Activated naive CD8-positive, alpha-beta T cell treated with anti-CD3 and anti-CD28 coated beads, Interleukin-2, amount 50 U/mL, for 24 hours (primary cell): ENCODE measurements at places on chromosomes 5 and 9.

DNA sequence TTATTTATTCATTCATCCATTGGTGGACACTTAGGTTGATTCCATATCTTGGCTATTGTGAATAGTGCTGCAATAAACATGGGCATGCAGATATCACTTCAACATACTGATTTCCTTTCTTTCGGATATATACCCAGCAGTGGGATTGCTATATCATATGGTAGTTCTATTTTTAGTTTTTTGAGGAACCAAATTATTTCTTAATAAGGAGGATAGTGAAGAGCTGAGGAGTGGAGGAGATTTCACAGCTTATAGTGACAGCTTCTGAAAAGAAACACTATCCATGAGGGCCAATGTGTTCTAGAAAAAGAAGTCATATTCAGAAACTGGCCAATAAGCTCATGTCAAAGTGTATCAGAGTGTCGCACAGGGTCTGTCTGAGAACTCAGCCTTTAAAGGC is 183.3 kb downstream of the SEC61B start:
- no peak for DNase-seq

GRCh38 chr5:168851902-168852321 is 272.7 kb upstream of the PANK3 start:
- DNase-seq, result no peak

DNA sequence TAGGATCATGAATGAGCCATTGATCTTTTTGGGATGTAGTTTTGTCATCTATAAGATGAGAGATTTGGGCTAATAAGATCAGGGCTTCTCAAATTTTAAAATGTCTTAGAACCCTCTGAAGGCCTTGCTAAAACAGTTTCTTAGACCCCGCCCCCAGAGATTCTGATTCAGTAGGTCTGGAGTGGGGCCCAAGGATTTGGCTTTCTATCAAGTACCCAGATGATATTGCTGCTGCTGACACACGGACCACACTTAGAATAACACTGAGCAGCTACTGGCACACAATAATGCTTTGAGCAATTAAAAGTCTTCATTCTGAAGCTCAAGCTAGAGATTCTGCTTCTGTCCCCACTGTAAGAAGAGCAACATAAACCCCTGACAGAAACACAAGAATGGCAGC is 216.7 kb downstream of the SMARCA2 start:
- no peak for DNase-seq

- no peak for DNase-seq
Observed at GRCh38 chr9:114317665-114318357, 5.1 kb upstream of the ORM1 start.

- DNase-seq, result no peak
Observed at GRCh38 chr9:92480986-92481633, 1.2 kb downstream of the ASPN start.

- no peak for DNase-seq
Observed at GRCh38 chr5:150614661-150615060, 25.8 kb upstream of the SYNPO start.

GRCh38 chr5:119356612-119357188 is 881 bp downstream of the TNFAIP8 start:
- no peak for DNase-seq

DNA sequence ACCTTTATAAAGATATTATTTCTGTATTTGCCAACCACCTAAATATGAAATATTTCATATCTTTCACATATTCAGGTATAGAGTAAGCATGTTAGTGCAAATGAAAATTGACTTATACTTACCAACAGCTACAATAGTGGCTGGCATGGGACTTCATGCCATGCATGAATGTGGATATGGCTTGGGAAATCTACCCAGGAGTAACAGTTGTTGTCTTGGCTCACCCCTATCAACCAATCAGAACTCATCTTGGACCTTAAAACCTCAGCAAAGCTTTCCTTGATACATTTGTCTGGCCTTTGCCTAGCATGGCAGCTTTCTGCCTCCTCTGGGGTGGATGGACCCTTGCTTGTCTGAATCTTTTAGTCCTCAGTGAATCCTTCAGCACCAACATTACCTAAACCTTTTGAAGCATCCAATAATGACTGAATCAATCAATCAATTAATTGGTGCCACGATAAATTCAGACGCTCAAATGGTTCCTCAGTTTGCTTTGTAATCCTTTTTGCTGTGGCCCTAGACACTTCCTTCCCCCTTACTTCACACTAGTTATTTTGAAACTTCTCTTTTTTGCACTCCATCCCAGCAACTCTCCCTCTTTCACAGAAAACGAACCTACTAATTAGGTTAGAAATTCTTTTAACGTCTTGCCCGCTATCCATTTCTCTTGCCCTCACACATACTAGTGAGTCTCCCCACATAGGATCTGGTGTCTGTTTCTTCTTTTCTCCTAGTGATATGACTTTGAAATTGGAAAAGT is 132.3 kb upstream of the ZNF608 start:
- no peak for DNase-seq

- DNase-seq, result no peak
Observed at GRCh38 chr9:38062498-38063362, 6.3 kb downstream of the SHB start.

GRCh38 chr5:151128817-151129216 is 28.8 kb downstream of the ANXA6 start:
- no peak for DNase-seq

DNA sequence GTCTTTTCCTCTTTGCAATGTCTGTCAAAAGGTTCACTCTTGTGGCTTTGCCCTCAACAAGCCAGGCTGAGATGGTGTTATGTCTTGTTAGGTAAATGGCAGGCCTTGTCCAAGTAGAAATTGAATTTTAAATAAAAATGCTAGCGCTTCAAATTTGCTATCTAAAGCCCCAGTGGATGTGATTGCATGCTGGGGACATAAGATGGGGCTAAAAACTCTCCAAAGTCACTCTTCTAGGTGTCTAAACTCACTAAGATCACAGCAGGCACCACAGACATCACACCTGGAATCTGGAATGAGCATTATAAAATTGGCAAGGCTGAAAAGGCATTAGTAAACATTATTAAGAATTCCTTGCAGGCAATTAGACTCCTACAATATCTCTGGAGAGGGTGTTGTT is 262.7 kb upstream of the CLINT1 start:
- DNase-seq, result no peak

- no peak for DNase-seq
Observed at GRCh38 chr5:176436656-176437055, 11.5 kb upstream of the FAF2 start.

- DNase-seq, result no peak
Observed at GRCh38 chr9:85942913-85943709, 2.2 kb downstream of the NAA35 start.

- no peak for DNase-seq
Observed at GRCh38 chr5:79837761-79838551, 148.3 kb downstream of the CMYA5 start.

- DNase-seq, result no peak
Observed at GRCh38 chr5:67619235-67619634, 422.6 kb upstream of the CD180 start.

DNA sequence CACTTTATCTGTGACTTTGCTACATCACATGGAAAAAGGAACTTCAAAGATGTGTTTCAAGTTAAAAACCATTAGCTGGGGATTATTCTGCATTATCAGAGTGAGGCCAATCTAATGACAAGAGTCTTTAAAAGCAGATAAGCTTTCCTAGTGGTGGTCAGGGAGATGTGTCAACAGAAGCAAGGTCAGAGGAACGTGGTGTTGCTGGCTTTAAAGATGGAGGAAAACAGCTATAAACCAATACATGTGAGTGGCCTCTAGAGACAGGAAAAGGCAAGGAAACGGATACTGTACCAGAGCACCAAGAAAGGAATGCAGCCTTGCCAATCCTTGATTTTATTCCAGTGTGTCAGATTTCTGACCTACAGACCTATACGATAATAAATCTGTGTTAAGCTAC is 204.2 kb downstream of the TAF11L14 start:
- DNase-seq, result no peak

GRCh38 chr5:106303911-106304310 is 1366.8 kb downstream of the EFNA5 start:
- no peak for DNase-seq

- DNase-seq, result no peak
Observed at GRCh38 chr5:149675610-149676201, 54.4 kb upstream of the PPARGC1B start.

- peak; percentile 25 for DNase-seq
Observed at GRCh38 chr9:90815183-90815943, 13.7 kb downstream of the SYK start.

DNA sequence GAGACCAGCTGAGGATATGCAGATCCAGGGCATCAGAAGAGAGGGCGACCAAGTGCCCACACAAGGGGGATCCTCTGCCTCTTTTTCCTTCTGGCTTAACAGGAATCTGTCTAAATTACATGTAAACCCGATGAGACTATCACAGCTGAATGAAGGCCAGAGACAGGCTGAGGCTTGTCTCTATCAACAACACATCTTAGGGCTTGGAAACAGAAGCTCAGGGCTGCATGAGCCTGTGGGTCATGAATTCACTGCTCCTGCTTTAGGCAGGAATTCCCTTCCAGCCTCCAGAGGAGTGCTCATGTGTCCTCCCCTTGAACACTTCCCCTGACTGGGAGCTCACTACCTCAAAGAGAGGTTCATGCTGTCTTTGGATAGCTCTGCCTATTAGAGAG is 106.1 kb upstream of the PHYKPL start:
- no peak for DNase-seq

- no peak for DNase-seq
Observed at GRCh38 chr5:94540856-94541494, 77.4 kb downstream of the KIAA0825 start.

- no peak for DNase-seq
Observed at GRCh38 chr5:116650544-116650943, 75.9 kb upstream of the SEMA6A start.

DNA sequence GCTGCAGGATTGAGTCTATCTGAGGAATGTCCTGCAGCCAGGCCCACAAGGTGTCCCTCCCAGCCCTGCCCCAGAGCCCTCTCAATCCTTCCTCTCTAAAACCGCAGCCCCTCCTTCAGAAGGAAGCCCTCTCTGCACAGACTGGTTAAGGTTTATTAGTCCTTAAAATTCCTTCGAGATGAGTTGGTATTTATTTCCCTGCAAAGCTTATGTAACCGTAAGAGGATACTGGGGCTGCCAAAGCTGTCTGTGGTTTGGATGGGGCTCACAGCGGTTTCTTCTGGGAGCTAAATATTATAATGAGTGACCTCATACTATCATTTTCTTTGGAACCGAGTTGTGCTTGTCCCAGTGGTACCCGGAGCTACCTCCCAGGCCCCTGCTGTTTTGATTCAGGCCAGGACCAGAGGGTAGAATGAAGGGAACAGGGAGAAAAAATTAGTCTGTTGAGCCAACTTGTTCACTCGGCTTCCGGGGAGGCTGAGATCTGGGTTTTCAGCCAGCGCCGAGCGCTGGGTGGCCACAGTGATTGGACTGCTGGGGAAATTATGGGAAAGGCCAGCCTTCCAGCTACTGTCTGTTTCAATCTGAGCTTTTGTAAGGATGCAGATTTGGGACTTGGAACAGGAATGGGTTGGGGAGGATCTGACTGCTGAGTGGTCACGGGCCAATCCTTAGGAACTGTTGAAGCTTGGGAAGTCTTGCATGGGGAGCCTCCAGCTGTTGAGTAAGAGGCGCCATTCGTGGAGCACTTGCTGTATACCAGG is 107.5 kb downstream of the NDFIP1 start:
- no peak for DNase-seq

DNA sequence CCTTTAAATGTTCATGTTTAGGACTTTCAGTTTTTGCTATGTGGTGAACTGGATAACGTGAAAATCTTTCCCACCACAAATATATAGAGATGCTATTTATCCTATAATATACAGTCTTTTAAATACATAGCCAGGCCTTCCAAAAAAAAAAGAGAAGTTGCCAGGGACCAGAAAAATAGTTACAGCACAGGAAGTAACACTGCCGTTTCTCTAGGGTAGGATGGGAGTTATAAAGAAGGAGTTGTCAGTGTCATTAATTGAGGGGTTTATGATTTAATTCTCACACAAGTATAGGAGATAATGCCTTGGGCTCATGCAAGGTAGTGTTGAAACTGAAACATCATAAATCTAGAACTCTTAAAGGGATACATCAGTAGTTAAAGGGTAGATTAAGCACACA is 83.9 kb downstream of the LRRC70 start:
- no peak for DNase-seq

DNA sequence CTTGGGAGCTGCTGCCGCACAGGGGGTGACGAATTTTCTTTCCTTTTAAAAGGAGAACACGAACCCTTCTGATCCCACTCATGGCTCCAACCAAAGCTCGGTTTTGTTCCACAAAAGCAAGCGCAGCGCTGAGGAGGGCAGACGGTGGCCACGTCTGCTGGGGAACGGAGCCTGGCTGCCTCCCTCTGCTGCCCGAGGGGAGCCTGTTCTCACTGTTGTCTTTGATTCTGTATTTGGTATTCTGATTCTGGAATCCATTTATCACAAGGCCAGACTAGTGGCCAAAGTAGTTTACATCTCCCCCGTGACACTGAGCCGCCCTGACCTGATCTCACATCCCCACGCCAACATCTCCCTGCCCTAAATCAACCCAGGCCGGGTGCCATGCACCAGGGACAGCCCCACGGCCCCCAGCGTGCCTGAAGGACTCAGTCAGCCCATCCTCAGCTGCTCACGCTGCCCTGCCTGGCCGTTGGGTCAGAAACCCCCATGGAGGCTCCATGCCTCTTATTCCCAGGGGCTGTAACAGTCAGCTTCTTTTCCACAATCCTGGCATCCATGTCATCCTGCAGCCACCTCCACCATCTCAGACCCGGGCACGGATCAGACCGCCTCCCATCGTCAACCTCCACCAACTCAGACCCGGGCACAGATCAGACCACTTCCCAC is 6.7 kb upstream of the NSMF start:
- no peak for DNase-seq
